ENCODE measurements at places on chromosomes 16 and 17.
A peak's percentile ranks its signal among the peaks of the same experiment; 100 is the strongest.

DNA sequence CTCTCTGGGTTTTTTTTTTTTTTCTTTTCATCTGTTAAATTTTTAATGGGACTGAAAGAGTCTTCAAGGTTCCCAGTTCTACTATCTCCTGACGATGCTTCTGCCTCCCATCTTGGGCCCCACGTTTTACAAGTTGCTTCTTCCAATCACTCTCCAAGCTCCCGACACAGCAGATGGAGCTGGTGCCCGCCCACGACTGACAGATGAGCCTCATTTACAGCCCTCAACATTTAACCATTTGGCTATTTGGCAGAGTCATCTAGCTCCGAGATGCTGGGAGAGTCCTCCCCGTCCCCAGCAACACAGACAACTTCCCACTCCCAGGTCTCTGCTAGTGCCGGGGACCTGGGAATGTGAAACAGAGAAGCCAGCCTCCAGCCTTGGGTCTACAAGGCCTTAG is 276.9 kb downstream of the SHISA9 start:
- no peak for DNase-seq

DNA sequence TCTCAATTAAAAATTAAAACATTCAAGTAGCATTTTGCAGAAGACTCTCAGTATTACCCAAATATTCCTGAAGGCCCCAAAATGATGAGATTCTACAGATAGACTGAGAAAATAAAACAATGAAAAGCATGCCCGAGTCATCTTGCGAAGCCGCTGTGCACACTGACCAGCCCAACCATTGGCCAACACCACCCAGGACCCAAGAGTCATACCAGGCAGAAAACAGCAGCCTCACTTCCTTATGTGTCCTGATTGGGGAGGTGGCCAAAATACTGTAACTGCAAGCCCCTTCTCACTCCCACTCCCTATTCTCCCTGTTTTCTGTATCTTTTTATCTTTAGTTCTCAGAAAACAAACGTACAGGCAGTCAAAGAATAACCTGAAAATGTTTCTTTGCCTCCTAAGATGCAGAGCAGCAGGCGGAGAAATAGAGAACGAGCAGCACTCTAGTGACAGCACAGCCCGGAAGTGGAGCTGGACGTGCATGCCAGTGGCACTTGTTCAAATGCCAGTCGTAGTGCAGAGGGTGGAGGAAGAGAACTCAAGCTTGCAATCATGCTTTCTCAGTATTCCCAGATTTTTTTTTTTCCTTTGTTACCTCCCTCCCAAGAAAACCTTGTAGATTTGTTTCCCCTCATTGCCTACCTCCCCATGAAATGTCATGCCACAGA is 182.3 kb upstream of the SOX9 start:
- no peak for DNase-seq

DNA sequence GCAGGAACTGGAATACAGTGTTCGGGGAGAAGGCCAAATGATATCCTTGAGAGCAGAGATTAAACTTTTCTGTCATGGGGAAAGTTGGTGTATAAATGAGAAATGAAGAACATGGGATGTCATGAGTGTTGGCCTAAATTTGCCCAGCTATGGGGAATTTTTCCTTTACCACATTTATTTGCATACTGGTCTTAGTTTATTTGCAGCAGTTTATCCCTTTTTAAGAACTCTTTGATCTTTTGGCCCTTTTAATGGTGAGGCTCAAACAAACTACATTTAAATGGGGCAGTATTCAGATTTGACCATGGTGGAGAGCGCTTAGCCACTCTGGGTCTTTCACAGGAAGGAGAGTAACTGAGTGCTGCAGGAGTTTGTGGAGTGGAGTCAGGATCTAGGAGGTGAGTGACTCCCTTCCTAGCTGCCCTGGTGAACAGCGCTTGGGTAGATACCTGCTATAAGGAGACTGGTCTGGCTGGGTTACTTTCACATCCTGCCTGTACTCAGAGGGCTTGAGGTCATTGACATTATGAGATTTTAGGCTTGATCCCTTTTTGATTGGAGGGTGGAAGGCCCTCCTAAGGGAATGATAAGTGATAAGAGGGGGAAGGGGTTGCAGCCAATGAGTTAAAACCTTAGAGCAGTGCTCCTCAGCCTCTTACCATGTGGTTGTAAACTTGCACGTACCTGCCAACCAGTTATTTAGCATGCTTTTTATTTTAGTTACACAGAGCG is 10.7 kb downstream of the PYCARD start:
- DNase-seq, result no peak

- DNase-seq, result peak; percentile 23
Observed at GRCh38 chr16:9060225-9060624, 31.2 kb upstream of the HAPSTR1 start.

DNA sequence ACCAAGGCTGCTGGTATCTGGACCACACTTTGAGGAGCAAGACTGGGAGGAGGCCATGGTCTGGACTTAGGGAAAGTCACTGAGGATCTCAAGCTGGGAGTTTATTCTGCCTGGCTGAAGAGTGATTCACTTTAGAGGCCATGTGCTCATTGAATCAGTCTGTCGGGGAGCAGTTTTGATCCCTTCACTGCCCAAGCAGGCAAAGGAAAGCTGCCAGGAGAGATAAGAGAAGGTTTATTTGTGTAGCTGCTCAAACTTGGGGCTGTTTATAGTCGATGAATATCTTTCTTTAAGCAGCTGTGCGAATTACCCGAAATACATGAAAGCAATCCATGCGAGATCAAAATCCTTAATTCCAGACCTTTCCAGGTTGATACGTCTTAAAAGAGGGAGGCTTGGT is 544.4 kb upstream of the EEF2KMT start:
- DNase-seq, result no peak

DNA sequence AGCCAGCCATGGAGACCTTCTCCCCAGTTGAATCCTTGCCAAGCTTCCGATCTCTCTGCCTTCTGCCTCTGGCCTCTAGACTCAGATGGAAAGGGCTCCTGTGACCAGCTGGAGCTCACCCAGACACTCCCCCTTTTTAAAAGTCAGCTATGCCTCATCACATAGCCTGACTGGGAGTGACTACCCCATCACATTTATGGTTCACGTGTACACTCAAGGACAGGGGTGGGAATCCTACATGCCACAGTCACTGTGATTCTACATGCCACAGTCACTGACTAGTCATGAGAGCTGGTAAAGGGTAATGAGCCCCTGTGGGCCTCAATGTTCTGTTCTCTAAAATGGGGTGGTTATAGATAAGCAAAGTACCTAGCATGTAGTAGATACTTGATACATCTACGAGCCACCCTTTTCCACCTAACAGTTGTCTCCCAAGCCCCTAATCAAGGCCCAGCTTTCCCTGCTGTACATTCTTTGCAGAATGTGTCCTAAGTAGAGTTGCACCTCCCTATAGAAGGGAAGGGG is 85.1 kb downstream of the RGS9 start:
- DNase-seq, result no peak

DNA sequence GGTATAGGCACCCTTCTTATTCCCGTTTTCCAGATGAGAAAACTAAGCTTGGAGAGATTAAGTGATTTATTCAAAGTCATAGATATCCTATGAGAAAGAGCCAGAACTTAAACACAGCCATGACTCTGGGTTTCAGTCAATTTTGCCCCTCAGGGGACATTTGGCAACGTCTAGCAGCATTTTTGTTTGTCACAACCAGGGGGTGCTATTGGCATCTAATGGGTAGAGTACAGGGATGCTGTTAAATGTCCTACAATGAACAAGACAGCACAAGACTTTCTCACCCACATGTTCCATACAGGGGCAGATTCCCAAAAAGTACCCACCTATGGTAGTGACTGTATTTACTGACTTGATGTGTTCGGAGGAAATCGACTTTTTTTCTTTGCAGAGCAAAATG is 4.8 kb upstream of the SHISA9 start:
- DNase-seq, result no peak

DNA sequence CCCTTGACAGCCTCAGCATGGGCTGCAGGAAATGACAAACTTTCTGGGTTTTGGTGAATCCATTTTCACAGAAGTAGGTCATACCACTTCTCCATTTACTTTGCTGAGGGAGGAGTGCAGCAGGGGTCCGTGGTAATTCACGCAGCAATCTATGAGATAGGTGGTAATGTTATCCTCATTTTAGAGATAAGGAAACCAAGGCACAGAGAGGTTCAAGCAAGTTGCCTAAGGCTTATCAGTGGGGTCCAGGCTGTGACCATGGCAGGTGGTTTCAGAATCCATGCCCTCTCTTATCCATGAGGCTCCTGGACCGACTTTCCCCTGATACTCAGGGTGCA is 12.6 kb downstream of the TBX4 start:
- no peak for DNase-seq

All from osteoblast (primary cell).